ENCODE measurements at places on chromosomes 1 and 21.

GRCh38 chr1:228016653-228017355 is 10.0 kb downstream of the WNT3A start:
- DNase-seq, result no peak

GRCh38 chr1:163106364-163106987 is 37.3 kb downstream of the RGS4 start:
- no peak for DNase-seq

DNA sequence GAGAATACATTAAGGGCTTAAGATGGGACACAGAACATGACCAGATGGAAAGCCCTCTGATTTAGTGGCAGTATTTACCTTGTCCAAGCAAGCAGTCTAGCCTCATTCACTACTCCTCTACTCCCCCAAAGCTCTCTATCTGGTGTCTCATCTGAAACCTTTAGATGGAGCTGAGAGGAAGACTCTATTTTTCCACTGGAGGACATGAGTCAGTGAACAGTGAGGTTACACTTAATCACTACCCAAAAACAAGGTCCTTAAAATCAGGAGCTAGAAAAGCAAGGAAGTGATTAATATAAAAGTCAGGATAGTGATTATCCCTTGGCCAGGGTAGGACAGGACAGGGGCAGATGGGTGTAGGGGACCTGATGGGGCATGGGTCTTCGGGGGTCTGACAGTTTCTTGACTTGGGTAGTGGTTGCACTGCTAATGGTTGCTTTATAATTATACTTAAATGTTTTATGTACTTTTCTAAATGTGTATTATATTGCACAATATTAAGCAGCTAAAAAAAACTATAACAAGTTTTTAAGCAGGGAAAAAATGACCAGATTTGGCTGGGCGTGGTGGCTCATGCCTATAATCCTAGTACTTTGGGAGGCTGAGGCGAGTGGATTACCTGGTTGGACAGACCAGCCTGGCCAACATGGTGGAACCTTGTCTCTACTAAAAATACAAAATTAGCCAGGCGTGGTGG is 3.0 kb downstream of the PTPN22 start:
- peak; percentile 73 for DNase-seq

- no peak for DNase-seq
Measured at GRCh38 chr1:30780409-30780808, 22.8 kb upstream of the LAPTM5 start.

DNA sequence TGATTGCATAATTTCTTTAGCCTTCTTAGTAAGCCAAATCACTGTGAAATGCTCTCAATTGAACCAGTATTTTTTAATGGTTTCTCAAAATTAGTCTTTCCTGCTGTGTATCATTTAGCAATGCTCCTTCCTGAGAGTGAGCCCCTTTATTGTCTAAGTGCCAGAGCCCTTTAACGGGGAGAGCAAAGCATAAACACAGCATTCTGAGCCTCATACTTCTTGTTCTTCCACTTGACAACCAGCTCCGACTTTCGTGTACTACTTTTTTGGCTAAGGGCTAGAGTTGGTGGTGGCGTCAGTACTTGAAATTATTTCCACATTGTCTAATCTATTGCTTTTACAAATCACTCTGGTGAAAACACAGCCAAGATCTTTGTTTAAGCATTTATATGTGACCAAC is 299.0 kb downstream of the TPR start:
- no peak for DNase-seq

DNA sequence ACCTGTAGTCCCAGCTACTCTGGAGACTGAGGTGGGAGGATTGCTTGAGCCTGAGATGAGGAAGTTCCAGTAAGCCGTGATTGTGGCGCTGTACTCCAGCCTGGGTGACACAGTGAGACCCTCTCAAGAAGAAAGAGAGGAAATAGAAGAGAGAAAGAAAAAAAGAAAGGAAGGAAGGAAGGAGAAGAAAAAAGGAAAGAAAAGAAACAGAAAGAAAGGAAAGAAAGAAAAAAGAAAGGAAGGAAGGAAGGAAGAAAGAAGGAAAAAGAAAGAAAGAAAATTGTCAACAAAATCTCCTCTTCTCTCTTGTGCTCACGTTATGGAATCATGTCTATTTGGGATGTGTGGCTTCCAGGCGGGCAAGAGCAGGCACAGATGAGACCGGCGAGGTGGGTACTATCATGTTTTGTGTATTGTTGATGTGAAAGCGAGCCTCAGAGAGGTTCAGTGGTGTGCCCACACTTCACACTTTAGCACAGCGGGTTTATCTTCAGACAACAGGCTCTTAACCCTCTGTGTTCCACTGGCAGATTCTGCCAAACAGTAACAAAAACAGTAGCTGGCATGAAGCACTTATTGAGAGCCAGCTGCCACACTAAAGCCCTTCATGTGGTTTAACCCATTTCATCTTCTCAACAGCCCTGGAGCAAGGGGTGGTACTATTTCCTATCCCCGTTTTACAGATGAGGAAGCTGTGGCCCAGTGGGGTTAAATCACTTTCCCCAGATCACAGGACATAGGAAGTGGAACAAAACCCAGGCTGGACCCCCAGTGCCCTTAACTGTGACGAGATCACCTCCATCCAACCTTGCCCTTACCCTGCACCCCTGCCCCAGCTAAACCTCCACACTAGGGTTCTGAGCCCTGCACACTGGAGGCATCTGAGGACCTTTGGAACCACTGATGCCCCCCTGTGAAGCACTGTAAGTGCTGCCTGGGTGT is 94.7 kb upstream of the TARDBP start:
- no peak for DNase-seq

GRCh38 chr1:81410351-81410750 is 390.4 kb upstream of the ADGRL2 start:
- no peak for DNase-seq

- no peak for DNase-seq
Measured at GRCh38 chr1:45886229-45886628, 82.8 kb downstream of the MAST2 start.

- peak; percentile 87 for DNase-seq
Measured at GRCh38 chr1:32981003-32981901, 16.6 kb upstream of the RNF19B start.

- peak; percentile 54 for DNase-seq
Measured at GRCh38 chr21:15051644-15052458, 12.9 kb downstream of the NRIP1 start.

- no peak for DNase-seq
Measured at GRCh38 chr1:16152481-16153087, 3.3 kb downstream of the EPHA2 start.

- peak; percentile 88 for DNase-seq
Measured at GRCh38 chr1:179925922-179926849, 28.4 kb upstream of the CEP350 start.

DNA sequence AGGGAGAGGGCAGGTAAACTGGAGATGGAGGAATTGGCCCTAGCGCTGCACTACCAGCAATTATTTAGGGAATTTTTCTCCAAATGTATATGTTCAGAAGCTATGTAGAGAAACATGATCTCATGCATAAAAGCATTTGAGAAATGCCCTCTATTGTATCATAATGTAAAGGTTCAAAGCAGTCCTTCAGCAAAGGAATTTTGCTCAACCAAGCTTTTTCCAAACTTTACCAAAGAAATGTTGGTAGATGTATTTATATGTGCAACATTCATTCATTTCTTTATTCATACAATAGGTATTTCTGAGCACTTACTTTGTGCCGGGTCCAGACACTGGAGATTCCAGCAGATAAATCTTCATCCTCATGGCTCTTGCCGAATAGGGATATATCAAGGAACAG is 64.4 kb downstream of the XCL1 start:
- DNase-seq, result no peak

DNA sequence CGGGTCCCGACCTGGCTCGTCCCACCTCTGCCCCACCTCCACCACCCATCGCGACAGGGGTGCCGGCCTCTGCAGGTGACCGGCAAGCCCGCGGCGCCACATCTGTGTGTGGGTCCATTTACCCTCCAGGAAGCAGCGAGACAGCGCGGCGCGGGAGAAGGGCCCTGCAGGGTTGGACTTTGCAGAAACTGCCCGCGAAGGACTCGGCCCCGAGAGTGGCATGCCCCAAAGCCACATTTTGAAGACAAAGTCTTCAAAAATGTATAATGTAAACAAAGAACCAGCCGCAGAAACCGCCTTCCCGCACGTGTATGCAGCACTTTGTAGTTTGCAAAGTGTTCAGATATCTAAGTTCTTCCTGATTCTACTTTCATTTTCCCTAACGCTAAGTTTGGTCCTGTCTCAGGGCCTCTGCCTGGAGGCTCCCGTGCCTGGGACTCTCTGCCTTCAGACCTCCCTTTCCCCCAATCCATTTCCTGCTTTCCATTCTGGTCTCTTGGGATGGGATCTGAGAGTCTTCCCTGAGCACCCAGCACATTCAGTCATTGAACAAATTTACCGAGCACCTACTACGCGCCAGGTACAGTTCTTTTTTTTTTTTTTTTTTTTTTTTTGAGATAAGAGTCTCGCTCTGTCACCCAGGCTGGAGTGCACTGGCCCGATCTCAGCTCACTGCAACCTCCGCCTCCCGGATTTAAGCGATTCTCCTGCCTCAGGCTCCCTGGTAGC is 524 bp upstream of the TMCO4 start:
- peak; percentile 77 for DNase-seq

DNA sequence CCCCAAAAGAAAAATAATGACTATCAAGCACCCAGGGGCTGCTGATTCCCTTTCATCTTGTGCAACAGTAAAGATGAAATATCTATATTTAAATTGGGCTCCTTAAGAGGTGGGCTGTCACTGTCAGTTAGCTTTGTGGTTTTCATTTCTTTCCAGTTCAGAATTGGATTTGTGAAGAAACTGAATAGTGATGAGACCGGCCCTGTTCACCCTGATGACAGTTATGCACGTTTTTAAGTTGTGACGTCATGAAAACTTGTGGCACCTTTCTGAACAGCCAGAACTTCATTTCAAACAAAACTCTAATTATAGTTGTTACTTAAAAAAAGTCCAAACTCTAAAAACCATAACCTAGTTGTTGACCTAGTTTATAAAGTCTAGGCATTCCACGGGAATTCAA is 125.9 kb downstream of the RUNX1 start:
- no peak for DNase-seq

DNA sequence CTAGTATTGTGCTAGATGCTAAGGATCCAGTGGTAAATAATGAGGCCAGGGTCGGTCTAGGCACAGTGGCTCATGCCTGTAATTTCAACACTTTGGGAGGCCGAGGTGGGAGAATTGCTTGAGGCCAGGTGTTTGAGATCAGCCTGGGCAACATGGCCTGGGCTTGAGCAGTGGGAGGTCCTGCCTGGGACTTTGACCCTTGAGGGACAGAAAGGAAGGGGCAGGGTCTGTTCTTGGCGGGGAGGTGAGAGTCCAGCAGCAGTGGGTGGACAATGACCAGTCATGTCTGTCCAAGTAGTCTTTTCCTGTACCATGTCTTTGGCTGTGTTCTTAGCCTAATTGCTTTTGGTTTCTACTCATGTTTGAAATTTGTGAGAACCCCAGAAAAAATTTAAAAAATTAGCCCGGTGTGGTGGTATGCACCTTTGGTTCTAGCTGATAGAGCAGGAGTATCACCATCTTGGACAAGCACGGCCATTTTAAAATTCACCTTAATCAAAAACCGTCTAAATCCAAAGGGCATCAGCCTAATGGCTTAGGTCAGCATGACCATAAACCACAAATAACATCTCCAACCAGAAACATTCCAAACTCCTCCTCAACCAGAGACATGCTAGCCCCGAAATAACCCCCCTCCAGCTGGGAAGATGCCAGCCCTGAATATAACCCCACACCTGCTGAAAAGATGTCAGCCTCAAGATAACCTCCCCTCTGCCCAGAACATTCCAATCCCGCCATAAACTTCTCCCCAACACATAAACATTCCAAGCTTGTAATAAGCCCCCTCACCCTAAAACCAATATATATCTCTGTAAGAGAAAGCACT is 6.8 kb upstream of the AK2 start:
- no peak for DNase-seq

- no peak for DNase-seq
Measured at GRCh38 chr1:150603711-150604110, 24.3 kb upstream of the MCL1 start.

DNA sequence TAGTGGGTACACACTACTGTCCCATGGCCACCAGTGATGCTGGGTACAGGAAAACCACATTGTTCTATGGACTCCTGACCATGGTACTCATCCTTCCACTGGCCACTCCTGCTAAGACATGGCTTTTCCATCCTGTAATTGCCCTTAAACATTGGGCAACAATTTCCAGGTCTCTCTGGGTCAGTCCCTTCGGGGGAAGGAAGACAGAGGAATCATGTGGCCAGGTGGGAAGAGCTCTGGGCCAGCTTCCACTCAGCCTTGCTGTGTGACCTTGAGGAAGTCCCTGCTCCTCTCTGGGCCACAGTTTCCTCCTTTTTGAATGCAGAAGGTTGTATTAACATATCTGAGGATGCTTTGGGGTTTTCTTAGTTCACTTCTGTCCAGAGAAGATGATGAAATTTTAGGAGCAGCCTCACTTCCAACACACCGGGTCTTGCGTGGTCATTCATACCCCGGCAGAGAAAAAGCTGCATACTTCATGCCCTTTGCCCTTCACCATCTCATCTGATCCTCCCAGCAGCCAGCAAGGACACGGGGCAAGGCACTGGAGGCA is 50.8 kb downstream of the SRRM1 start:
- DNase-seq, result peak; percentile 12

Data from fibroblast of mammary gland (primary cell).